ENCODE measurements at places on chromosomes 6 and 20.

DNA sequence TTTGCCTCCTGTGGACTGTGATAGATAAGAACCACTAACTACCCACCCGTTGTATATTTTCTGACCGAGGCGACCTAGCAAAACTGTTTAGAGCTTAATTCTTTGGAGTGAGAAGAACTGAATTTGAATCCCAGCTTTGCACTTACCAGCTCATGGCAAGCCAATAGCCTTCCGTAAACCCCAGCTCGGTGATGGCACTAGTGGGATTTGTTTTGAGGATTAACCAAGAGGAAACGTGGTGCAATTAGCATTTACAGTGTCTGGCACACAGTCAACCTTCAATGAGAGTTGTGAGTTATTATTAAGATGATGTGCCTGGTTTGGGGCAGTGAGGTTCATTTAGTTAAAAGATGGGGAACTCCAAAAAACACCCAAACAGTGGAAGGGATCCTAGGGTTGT, 12.3 kb upstream of the DSP start:
- no peak for DNase-seq

DNA sequence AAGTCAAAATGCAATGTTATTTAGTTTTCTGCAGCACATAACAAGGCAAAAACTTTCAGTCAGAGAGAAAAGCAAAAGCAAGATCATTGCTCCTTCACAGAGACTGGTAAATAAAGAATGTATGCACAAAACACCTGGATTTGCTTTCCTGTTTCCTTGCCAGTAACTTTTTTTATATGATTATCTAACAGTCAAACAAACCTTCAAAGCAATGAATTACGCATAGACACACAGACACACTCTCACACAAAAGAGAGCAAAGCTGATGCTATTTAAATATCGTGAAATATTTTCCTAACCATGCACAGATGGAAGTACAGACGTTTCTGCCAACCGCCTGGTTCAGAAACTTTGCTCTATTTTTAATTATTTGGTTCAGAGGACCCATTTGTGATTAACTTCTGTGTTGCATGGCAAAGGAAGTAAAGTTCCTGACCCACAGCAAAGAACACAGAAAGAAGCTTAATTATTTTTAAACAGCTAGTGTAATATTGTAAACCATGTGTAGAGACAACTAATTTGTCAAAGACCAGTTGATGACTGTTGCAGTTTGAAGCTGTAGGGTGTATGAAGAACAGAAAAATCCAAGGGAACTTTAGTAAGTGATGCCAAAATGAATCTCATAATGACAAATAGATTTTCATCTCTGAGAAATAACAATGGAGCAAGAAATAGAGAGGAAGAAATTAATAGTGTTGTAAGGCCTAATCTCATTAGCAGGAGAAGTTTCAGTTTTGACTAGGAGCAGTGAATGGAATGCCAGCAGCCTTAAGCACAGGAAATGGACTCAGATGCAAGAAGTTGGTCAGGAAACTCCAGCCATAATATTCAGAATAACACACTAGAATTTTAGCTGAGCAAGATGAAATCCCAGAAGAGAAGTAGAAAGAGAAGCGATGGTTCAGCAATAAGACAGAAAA, 24.1 kb downstream of the ATXN1 start:
- no peak for DNase-seq

DNA sequence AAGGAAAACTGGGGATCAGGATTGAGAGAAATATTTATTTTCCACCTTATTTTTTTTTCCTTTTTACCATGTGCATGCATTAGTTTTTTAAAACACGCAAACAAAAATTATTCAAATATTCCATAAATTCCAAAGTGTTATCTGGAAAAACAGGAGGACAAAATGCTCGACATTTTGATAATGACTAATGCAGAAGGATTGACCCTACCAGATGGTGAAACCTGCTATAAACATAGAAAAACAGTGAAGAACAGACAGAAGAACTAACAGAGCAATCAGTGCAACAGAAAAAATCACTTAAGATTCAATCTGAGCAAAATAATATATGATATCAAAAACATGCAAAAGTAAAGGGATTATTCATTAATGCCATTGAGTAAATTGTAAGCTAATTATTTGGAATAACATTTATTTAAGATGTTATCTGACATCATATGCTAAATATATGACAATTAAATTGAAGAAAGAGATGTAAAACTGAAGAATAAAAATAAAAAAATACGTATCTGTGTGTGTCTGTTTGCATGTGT, 218.4 kb downstream of the LMBRD1 start:
- no peak for DNase-seq

- DNase-seq: no peak
Observed at GRCh38 chr6:63858691-63859090, 223.1 kb downstream of the PHF3 start.

- DNase-seq: no peak
Observed at GRCh38 chr6:98833057-98833306, 1.4 kb upstream of the POU3F2 start.

GRCh38 chr6:10383331-10384090, 31.4 kb downstream of the TFAP2A start:
- no peak for DNase-seq

DNA sequence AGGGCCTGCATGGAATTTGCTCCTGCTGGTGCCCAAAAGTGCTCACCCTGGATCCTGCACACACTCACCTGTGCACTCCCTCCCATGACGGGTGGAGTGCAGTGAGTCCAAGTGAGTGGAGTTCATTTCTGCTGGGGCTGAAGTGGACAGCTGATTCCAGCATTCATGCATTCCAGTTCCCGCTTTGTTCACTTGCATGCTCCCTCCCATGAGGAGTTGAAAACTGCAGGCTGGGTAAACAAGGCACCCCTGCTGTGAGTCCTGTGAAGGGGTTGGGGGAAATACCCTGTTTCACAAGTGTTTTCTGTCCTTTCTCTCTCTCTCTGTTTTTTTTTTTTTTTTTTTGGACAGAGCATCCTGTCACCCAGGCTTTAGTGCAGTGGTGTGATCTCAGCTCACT, 454.1 kb upstream of the NOX3 start:
- DNase-seq: no peak

GRCh38 chr6:14573703-14574290, 456.2 kb downstream of the CD83 start:
- DNase-seq: no peak

- DNase-seq: no peak
Observed at GRCh38 chr6:34513646-34514045, 42.5 kb downstream of the SPDEF start.

DNA sequence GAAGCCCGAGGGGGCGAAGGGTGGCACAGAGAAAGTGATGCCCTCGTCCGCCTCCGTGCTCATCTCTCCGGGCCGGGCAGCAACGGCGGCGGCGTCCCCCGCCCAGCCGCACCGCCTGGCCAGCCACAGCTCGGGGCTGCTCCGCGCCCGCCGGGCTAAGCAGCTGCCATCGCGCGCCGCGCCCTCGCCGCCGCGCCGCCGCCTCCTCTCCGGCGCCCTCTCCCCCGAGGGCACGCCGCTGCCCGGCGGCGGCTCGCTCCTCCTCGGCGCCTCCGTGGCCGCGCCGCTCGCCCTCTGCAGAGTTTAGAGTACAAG, 225 bp downstream of the MAP3K5 start:
- DNase-seq: no peak

DNA sequence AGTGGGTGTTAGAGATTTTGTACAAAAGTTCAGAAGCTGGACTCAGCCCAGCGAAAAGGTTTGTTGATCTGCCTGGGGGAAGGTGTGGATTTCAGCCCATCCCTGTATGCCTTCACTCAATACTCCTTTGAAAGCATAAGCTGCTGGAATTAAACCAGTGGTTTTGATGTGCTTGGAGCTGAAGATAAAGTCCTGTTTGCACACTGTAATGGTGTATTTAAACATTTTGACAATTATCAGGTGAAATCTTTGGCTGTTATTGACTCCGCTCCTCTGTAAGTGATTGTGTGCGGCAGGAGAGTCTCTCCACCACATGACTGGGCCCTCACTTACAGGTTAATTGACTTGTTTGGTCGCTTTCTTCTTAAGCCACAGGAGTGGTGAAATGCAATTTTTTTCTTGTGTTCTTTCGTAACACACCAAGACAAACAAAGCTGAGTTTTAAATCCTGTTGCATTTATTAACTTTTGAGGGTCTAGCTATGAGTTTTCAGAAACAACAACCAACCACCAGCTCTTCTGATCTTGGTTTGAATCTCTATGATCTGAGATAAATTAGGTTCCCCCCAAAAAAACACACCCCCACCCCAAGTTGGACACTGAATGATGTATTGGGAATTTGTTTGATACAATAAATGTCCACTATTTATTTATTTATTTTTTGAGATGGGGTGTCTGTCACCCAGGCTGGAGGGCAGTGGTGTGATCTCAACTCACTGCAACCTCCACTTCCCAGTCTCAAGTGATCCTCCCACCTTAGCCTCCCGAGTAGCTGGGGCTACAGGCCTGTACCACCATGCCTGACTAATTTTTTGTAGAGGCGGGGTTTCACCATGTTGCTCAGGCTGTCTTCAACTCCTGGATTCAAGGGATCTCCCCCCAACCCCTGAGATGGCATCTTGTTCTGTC, 46.3 kb upstream of the NCOA3 start:
- no peak for DNase-seq

DNA sequence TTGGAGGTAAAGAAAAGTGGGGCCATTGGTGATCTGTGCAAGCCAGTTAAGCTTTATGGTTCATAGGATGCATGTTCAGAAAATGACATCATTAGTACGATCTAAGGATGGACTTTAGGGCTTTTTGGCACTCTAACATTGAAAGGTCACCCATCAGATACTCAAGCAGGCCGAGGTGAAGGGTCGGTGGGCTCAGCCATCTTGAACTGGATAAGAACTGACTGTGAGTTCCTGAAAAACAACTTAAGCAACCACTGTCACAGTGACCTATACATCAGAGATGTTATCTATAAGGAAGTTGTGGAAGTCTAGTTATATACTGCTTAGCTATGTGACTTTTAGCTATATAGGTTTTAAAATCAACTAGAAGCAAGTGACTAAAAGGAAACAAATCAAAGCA, 13.0 kb upstream of the ITCH start:
- no peak for DNase-seq

DNA sequence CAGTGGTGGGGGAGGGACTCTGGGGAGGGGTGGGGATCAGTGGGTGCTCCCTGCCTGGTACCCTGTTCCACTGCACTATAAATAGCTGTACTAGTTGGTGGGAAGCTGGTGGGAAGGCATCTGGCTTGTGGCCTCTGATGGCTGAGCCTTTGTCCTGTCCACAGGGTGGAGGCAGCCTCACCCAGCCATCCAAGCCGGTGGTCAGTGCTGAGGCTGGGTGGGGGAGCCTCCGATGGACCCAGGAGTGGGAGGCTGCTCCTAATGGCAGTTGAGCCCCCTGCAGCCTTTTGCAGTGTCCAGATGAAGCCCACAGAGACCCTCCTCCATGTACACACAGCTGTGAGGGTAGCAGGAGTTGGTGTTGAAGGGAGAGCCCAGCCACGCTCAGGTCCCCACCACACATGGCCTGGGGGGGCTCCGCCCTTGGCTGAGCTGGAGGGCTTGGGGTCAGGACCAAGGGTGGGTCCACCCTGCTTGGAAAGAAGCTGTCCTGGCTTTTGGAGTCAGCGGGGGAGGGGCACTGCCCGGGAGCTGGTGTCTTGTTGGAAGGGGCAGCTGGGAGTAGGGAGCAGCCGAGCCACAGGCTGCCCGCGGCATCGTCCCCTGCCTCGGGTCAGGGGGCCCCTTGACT, 2.5 kb downstream of the PPDPF start:
- no peak for DNase-seq

GRCh38 chr6:101085327-101085726, 204.2 kb upstream of the ASCC3 start:
- no peak for DNase-seq

All from HEK293T (cell line).